ENCODE measurements at places on chromosomes 12 and 14.

- DNase-seq, result peak; percentile 69
These were observed 5.8 kb downstream of the ASB2 start for GRCh38 chr14:93970585-93970964.

DNA sequence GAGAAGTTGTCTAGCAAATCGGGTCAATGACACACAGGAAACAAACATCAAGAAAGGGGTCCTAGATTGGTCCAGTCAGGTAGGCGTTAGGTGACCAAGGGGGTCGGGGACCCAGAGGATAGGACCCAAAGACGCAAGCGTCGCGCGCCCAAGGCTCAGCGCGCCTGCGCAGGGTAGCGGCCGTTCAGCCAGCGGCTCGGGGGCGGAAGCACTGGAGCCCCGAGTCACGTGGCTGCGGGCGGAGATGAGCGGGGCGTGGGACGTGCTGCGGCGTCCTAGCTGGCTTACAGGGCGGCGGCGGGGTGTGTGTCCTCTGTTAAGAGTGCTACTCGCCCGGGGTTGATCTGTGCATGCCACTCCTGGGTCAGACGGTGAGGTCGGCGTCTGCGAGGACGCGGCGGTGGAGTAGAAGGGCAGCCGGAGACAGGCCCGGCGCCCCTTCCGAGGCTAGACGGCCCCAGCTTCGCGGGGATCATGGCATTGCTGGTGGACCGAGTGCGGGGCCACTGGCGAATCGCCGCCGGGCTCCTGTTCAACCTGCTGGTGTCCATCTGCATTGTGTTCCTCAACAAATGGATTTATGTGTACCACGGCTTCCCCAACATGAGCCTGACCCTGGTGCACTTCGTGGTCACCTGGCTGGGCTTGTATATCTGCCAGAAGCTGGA, at the start of gene SLC35E3:
Gene SLC35E3 (plus strand): TSS at position 273 of the 668 bp plus-strand sequence. CDS start 202 bp downstream, at position 475.
- DNase-seq, result peak; percentile 96

GRCh38 chr12:115118177-115118724, 434.3 kb upstream of the TBX3 start:
- DNase-seq, result no peak

GRCh38 chr12:125272383-125272933, 207.2 kb downstream of the AACS start:
- no peak for DNase-seq

DNA sequence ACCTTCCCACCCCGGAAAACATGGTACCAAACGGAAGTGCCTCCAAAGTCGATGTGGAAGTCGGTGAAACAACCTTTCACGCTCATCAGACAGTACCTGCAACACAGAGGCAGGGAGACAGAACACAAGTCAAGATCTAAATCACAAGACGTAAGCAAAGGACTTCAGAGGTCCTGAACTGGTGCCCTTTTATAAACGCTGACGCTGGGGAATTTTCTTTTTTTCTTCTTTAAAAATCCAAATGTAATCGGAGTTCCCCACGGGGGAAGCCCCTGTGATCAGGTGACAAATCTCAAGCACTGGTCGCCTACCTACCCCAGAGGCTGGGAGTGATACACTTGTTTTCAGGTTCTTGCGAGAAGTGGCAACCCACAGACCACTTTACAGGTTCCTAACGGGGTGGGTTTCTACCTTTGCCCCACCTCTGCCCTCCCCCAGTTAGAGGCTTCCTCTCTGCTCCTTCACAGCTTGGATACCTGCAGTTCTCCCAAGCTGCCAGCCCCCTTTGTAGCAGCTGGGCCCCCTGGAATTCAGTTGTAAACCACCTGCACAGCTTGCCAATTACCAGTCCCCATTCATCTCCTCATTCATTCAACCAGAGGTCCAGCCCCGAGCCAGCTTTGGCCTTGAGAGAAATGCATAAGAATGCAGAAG, 46.2 kb downstream of the KDM2B start:
- DNase-seq, result peak; percentile 77

DNA sequence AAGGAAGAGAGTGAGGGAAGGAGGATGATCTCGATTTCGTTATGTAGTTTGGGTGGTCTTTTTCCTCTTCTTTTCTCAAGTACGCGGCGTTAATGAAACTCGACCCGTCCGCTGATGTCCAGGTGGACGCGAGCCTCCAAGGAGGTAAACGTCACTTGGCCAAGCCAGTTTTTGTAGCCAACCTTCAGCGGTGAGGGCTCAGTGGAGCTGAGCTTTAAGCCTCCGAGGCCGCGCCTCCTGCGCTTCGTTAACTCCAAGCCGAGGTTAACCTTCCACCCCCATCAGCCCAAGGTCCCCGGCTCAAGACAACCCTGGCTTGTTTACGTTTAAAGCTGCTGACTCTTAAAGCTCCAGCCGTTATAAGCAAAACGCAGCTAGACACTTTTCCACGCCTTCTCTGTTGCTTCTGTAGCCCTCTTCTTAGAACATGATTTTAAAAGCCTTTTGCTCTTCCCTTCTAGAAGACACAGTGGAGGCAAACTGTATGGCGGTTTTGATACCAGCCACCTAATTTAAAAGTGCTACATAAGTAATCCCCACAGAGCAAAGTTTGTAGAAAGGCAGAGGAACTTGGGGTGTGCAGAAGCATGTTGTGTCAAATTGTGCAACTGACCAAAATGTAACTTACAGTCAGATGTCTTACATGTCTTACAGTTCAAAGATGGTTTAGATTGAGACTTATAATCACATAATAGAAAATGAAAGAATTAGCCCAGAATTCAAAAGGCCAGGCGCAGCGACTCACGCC, 923 bp upstream of the ITPR2 start:
- peak; percentile 64 for DNase-seq

GRCh38 chr14:22848351-22849164, 12.2 kb downstream of the MMP14 start:
- DNase-seq, result no peak

GRCh38 chr14:68250927-68251768, 431.6 kb downstream of the RAD51B start:
- peak; percentile 56 for DNase-seq

- DNase-seq, result no peak
These were observed 3.1 kb upstream of the GLTP start for GRCh38 chr12:109883461-109883860.

- no peak for DNase-seq
These were observed 19.9 kb downstream of the BDKRB2 start for GRCh38 chr14:96224480-96225096.

DNA sequence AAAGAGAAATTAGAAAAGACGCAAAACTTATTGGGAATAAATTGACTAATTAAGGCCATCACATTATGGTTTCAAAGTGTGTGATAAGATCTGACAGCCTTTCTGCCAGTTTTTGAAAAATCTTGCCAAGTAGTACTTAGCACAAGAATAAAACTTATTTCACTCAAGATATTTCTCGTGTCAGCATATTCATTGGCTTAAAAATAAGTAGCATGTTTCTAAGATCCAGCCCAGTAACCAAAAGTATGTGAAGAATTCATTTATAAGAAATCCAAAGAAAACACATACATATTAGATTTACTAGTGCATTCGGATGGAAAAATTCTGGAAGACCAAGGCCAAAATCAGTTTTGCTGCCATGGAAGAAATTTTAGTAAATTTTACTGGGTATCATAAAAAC, 1135.0 kb downstream of the GALC start:
- DNase-seq, result no peak

- no peak for DNase-seq
These were observed 209.5 kb downstream of the FBXL14 start for GRCh38 chr12:1384910-1385309.

DNA sequence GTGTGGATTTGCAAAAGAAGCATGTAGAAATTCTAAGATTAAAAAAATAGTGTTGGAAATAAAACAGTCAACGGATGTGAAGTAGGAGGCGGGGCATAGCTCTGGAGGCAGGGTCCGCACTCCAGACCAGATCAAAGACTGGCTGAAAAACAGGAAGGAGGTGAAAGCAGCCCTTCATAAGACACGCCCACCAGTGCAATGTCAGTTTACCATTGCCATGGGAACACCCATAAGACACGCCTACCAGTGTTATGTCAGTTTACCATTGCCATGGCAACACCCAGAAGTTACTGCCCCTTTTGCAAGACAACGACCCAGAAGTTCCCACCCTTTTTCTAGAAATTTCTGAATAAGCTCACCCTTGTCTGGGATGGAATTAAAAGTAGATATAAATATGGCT, 87.1 kb downstream of the FZD10 start:
- DNase-seq, result no peak

DNA sequence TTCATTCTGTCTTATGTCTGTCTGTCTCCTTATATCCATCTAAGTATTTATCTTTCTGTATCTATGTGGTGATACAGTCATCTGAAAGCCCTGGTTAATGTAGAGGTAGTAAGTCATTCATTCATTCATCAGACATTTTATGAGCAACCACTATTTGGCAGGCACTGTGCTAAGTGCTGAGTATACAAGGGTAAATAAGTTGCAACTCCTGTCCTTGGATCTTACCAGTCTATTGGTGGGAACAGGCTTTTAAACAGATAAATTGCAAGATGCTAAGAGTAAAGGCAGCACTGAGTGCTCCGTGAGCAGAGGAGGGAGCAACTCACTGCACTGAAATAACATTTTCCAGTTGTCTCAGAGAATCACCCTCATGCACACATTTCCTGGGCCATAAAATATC, 68.6 kb downstream of the TMEM30B start:
- DNase-seq, result no peak

GRCh38 chr14:54354096-54354495, 42.7 kb upstream of the CDKN3 start:
- no peak for DNase-seq

DNA sequence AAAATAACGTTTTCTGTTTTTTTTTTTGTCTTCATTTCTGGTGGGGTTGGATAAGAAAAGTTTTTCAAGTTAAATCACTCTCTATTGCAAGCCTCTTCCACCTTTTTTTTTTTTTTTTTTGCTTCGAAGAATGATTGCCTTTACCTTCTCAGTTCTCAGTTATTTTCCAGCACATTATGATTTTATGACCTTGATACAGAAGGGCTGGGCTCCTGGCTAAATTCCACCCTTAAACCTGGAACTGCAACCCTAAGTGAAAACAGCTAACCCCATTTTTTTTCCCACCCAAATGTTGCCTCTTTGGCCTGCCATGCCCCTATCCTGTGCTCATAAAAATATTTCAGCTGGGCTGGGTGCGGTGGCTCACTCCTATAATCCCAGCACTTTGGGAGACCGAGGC, 31.4 kb downstream of the PSEN1 start:
- DNase-seq, result no peak

DNA sequence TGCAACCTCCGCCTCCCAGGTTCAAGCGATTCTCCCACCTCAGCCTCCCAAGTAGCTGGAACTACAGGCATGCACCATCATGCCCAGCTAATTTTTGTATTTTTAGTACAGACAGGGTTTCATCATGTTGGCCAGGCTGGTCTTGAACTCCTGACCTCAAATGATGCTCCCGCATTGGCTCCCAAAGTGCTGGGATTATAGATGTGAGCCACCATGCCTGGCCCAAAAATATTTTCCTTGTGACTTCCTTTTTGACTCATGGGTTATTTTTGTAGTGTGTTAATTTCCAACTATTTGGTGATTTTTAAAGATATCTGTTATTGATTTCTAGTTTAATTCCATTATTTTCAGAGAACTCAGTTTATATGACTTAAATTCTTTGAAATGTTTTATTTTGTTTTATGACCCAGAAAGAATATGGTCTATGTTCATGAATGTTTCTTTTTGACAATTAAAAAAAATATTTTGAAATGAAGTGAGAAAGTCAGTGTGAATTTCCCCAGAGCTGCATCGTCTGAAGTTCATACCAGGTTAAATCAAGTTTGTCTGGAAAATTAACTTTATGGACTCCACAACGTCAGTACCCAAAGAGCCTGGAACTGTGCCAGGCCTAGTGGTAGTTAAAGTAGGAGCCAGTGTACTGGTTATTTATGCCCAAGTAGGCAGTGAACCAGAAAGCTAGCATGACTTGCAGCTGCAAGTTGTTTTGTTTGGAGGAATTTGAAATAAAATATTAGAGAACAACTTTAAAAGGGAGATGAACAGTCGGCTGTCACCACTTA, 2.8 kb upstream of the CDKL1 start:
- DNase-seq, result no peak

DNA sequence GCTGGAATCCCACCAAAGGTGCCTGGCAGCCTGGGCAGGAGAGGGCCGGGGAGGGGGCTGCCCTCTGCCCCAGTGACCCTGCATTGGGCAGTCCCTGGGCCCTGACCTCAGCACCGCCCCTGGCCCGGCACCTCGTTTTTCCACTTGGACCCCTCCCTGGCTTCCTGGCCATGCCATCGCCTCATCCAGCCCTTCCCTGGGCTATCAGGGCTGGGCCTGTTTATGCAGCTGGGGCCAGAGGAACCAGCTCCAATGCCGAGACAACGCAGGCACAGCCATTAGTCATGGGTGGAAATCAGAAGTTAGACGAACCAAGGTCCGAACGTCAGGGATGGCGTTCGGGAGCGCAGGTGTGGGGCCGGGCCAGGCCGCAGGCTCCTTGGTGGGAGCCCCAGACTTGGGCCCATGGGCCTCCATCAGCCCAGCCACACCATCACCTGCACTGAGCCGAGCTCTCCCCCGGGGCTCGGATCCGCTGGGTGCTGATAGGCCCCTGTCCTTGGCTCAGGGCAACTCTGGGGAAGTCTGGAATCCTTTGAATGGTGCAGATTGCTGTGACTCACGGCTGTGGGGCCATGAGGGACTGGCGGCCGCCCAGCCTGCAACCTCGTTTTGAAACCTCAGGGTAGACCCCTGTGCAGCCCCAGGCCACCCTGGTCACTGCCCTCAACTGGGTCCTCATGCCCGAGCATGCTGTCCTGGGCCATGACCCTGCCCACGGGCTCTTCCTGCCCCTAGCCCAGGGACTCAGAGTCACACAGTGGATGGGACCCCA, 169.4 kb downstream of the KIF26A start:
- no peak for DNase-seq

DNA sequence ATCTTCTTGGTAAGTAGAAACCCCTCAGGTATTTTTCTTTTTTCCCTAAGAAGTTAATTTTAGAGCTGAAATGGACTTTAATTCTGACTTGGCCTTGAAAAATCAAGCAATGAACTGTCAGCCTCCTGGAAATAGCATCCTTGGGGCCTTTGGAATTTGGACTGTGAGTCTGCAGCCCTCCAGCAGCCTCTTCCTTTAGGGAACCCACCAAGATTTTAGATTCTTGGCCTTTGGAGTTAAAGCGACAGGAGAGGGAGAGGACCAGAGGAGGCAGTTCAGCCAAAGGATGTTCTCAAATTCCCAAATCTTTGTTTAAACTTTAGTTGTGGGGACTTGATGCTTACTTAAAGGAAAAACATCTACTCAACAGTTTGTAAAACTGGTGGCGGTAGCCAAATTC, 288.6 kb downstream of the AACS start:
- no peak for DNase-seq

GRCh38 chr14:90003526-90004307, 48.0 kb downstream of the TDP1 start:
- no peak for DNase-seq

- no peak for DNase-seq
These were observed 274.5 kb downstream of the GLT1D1 start for GRCh38 chr12:129127771-129128170.

GRCh38 chr12:57934819-57935218, 6.5 kb upstream of the ATP23 start:
- no peak for DNase-seq

GRCh38 chr14:91681118-91681517, 50.8 kb downstream of the CATSPERB start:
- no peak for DNase-seq

- peak; percentile 58 for DNase-seq
These were observed 48.8 kb downstream of the NINJ2 start for GRCh38 chr12:614411-614970.

GRCh38 chr14:93156693-93157369, 27.9 kb downstream of the MOAP1 start:
- no peak for DNase-seq
